ENCODE measurements at places on chromosomes 12 and 14. TPM values are rescaled to one million over a fixed set of nuclear protein-coding genes. Genes with fewer than 3 reads are reported as not detected.

GRCh38 chr12:57216921-57217879, 606 bp downstream of the NXPH4 start:
- DNase-seq, result peak; percentile 53

GRCh38 chr12:45464699-45465098, 248.8 kb downstream of the ANO6 start:
- DNase-seq, result peak; percentile 55

DNA sequence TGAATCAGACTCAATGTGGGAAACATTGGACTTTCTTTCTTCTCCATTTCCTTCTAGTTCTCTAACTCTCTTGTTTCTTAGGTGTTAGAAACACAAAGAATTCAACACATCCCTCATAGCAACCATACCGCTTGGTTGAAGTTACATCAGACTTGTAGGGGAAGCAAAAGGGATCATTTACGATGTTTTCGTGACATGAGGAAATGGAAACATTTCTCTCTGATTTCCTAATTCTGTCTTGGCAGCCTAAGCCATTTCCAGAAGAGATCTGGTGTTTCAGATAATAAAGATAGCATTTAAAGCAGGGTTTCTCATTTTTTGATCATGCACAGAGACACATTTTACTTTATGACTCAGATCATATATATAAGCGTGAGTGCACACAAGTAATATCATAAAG, 202.0 kb downstream of the TMEM132C start:
- no peak for DNase-seq

GRCh38 chr14:54564868-54565784, 1.8 kb upstream of the SAMD4A start:
- peak; percentile 90 for DNase-seq

- no peak for DNase-seq
Measured at GRCh38 chr12:58925111-58925611, 4.9 kb upstream of the LRIG3 start.

- DNase-seq, result no peak
Measured at GRCh38 chr12:45336762-45337596, 121.1 kb downstream of the ANO6 start.

ABCD2 gene
- 0.04 TPM for total RNA-seq

ASCL1 gene
- not detected for total RNA-seq

TMPRSS12 gene
- not detected for total RNA-seq

TAS2R9 gene
- total RNA-seq, result not detected

GUCY2C gene
- 3.1 TPM for total RNA-seq

DBX2 gene
- not detected for total RNA-seq

TAC3 gene
- total RNA-seq, result 22.0 TPM

ACAD10 gene
- total RNA-seq, result 23.1 TPM

PIK3C2G gene
- not detected for total RNA-seq

Measured in GM23338 (cell line).